Substantia nigra (tissue), 51 donors: ENCODE measurements at places on chromosomes 13 and 19.

DNA sequence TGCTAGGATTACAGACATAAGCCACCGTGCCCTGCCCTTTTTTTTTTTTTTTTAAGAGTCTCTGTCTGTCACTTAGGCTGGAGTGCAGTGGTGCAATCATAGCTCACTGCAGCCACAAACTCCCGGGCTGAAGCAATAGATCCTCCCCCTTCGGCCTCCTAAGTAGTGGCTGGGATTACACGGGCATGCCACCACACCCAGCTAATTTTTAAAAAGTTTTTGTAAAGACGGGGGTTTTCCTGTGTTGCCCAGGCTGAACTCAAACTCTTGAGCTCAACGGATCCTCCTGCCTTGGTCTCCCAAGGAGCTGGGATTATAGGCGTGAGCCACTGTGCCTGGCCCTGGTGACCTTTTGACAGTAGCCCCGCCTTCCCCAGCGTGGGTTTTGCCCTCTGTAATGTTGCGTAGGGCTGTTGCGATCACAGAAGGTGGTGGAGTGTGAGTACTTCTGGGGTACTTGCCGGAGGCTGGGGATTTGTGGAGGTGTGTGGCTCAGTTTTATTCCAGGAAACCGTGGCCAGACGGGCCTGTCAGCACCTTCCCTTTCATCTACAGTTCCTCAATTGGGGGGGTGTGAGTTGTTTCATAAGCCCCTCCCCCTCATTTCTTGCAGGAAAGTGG, 11.6 kb upstream of the RETN start:
- DNase-seq, result no peak

DNA sequence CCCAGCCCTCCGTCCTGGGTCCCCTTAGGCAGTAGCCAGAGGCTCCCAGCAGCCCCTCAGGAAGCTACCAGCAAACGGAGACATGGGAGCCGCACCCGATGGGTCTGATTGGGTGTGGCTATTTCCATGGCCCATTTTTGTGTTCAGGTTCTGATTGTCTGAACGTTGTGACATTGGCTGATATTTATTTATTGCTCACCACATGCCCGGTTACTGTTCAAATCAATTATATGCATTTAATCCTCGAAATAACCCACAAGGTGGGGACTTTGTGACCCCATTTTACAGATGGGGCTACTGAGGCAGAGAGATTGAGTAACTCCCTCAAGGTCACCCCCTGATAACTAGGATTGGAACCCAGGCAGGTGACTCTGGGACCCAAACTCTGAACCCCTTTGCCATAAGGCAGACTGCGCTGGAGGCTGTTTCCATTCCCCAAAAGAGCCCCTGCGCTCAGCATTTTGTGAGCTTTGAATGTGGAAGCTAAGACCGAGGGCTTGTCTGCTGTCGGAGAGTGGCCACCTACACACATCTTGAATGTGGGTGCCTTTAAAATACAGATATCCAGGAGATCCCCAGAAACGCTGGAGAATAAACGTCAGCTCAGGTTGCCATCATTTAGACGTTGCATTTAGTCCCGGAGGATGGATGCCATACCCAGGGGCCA, 13.6 kb upstream of the MCF2L start:
- DNase-seq, result no peak

DNA sequence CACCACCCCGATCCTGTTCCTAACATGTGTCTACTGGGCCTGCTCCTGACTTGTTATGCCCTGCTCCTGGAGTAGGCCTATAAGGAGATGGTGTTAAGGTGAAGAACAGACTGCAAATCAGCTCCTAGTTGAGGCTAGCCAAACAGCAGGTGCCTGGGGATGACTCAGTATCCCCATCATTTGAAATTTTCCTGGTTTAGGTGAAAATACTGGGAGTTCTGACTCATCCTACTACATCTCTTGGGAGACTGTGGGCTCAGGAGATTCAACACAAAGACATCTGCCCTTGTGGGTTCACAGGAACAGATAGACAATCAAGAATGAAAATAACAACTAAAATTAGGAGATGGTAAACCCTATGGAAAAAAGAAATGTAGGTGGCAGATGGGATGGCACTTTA, 41.2 kb downstream of the BRD4 start:
- DNase-seq, result no peak

GRCh38 chr13:86882107-86882506, 789.1 kb upstream of the SLITRK5 start:
- no peak for DNase-seq

GRCh38 chr13:82341116-82341515, 1541.2 kb downstream of the SLITRK1 start:
- no peak for DNase-seq

GRCh38 chr13:47288546-47288945, 391.7 kb upstream of the HTR2A start:
- DNase-seq, result no peak

DNA sequence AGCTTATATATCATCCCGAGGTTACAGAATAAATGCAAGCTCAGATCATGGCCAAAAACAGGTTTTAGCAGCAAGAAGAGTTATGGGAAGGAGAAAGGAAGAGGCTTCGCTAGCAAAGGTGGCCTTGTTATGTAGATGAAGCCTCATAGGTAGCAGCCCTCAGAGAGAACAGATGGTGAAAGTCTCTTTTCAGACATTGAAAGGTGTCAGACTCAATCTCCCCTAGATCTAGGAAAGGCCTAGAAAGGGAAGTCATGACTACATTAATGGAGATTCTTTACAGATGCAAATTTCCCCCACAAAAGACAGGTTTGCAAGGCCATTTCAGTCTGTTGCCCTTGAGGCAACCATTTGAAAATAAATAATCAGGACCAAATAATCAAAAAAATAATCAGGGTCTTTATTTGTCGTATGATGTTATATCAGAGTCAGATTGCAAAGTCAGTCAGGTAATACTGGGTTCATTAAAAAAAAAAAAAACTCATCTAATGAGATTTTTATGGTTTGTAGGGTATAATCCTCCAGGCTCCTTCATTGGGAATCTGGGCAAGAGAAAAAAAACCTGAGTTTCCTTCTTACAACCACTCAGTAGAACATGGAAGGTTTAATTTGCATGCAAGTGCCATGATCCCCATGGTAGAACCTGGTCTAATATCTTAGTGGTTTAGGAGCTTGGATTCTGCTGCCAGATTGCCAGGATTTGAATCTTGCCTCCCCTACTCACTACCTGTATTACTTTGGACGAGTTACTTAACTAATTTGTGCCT, 50.8 kb upstream of the HTR2A start:
- no peak for DNase-seq

- DNase-seq, result no peak
Observed at GRCh38 chr19:48506138-48506733, 5.4 kb downstream of the LMTK3 start.

DNA sequence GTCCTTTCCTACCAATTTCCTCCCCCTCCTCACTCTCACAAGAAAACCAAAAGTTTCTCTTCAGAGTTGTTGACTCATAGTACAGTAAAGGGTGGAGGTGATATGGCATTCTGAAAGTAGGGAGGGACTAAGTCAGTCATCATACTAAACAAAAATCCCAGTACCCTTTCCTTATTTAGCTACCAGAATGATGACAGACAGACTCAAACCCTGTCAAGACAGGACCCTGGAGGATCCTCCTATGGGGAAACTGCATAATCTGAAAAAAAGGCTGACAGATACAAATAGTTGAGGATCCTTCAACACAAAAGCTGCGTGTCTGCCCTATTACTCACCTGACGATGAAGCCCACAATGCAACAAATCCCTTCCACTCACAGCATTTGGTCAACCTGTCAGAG, 55.5 kb downstream of the CYSLTR2 start:
- no peak for DNase-seq

GRCh38 chr19:6318772-6319171, 14.6 kb downstream of the ACER1 start:
- no peak for DNase-seq

- no peak for DNase-seq
Observed at GRCh38 chr19:5152013-5152763, 183.3 kb downstream of the KDM4B start.

- DNase-seq, result no peak
Observed at GRCh38 chr19:47362321-47362720, 13.2 kb downstream of the DHX34 start.
